ENCODE measurements at places on chromosomes 12 and 14.

DNA sequence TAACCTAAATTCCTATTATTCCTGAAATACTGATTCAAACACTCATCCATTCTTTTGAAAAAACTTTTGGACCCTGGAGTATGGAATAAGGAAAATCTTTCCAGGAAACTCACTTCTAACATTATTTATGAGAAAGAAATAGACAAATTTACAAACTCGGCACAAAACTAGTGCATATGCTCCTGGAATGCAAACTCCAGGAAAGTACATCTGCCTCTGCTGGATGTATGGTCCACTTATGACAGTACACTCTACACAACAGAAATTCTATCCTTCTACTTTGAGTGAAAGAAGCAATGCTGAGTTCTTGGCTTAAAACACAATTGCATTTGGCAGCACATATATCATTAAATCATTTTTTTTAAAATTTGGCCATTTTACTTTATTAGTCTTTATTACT, 700.5 kb upstream of the STXBP6 start:
- DNase-seq: no peak

DNA sequence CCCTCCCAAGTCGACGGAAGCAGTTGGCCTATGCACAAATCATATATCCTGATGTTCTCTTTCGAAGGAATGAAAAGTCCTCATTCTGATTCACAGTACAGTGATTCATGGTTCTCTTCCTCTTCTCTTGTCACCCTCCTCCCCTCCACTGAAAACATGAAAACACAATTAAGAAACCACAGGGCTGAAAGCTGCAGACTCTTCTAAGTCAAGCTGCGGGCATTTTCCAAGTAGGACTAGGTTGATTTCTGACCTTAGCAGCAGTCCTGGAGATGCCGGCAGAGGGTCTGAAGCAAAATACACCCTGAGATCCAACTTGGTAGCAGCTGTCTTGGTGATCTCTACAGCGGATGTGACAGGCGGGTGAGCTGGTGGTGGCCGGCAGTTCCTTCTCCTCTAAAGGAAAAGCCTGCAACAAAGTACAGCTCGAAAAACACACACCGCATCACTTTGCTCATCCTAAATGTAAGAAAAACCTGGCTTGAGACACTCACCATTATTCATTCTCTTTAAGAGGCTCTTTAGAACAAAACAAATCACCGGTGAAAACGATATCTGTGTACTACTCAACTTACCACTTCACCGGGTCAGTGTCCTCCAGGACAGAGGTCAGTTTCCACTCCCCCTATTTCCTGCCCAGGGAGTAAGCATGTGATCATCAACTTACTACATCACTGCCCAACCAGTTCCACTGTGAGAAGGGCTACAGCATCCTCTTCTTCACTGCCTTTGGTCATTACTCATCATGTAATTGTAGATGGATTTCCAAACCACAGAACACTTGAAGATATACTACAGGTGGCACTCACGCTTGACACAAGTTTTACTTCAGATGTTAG, 6.0 kb downstream of the TMCC3 start:
- DNase-seq: no peak

DNA sequence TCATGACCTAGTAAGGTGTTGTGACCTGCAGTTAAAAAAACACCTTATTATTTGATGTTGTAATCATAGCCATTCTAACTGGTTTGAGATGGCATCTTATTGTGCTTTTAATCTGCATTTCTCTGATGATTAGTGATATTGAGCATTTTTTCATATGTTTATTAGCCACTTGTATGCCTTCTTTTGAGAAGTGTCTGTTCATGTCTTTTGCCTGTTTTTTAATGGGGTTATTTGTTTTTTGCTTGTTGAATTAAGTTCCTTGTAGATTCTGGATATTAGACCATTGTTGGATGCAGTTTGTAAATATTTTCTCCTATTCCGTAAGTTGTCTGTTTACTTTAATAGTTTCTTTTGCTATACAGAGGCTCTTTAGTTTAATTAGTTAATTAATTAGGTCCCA, 41.0 kb downstream of the PRORP start:
- DNase-seq: no peak

- DNase-seq: no peak
Measured at GRCh38 chr14:52124791-52125684, 56.2 kb upstream of the NID2 start.

DNA sequence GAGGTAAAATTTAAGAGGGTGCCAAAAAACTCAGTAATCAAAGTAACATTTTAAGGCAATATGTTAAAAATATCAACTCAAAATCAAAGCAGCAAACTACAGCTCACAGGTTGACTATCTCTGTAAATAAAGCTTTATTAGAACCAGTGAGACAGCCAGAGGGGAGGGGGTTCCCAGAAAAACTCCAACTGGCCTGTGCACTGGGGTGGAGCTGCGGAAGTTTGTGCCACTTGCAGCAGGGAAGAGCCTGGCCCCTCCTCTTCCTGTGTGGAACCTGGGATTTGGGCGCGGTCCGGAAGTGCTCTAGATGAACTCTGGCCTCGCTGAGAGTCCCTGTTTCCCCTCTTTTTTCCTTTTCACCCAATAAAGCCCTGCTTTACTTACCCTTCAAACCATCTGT, 8.1 kb downstream of the STON2 start:
- no peak for DNase-seq

GRCh38 chr12:442235-442884, 17.4 kb upstream of the B4GALNT3 start:
- DNase-seq: peak; percentile 45

GRCh38 chr14:59161561-59162175, 26.8 kb upstream of the DAAM1 start:
- no peak for DNase-seq

- no peak for DNase-seq
Measured at GRCh38 chr12:109461846-109462756, 15.0 kb downstream of the KCTD10 start.

DNA sequence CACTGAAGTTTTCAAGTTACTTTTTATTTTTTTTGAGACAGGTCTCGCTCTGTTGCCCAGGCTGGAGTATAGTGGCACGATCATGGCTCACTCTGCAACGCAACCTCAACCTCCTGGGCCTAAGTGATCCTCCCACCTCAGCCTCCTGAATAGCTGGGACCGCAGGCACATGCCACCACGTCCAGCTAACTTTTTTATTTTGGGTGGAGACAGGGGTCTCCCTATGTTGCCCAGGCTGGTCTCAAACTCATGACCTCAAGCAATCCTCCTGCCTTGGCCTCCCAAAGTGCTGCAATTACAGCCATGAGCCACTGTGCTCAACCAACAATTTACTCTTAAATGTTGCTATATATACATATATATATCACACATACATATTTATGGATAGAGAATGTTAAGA, 27.4 kb upstream of the LGALS3 start:
- no peak for DNase-seq

- no peak for DNase-seq
Measured at GRCh38 chr12:112932485-112933128, 5.7 kb upstream of the OAS3 start.

DNA sequence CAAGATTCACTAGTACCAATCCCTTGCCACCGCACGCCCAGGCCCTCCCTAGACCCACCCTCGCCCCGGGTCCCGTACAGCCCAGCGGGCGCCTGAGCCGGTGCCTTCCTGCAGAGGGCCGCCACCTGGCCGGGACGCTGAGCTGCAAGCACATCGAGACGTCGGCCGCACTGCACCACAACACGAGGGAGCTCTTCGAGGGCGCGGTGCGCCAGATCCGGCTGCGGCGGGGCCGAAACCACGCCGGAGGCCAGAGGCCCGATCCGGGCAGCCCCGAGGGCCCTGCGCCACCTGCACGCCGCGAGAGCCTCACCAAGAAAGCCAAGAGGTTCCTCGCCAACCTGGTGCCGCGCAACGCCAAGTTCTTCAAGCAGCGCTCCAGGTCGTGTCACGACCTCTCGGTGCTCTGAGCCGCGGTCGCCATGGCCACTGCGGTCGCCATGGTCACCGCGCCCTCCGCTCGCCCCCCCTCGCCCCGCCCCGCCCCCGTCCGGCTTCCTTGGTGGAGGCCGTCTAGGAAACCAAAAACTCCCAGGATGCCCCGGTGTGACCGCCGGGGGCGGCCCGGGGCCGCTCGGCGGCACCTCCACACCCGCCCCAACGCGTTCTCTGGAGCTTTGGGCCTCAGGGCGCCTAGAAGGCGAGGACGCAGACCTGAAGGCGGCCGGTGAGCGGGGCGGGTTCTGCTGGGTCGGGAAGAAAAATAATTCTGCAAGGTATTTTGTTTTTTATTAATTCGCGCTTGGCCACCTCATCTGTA, 3.7 kb downstream of the REM2 start:
- DNase-seq: peak; percentile 73

GRCh38 chr12:76379261-76379660, 31.0 kb upstream of the BBS10 start:
- no peak for DNase-seq

GRCh38 chr12:106113446-106113823, 25.3 kb downstream of the NUAK1 start:
- no peak for DNase-seq

- no peak for DNase-seq
Measured at GRCh38 chr14:86802726-86803125, 1190.3 kb downstream of the GALC start.

DNA sequence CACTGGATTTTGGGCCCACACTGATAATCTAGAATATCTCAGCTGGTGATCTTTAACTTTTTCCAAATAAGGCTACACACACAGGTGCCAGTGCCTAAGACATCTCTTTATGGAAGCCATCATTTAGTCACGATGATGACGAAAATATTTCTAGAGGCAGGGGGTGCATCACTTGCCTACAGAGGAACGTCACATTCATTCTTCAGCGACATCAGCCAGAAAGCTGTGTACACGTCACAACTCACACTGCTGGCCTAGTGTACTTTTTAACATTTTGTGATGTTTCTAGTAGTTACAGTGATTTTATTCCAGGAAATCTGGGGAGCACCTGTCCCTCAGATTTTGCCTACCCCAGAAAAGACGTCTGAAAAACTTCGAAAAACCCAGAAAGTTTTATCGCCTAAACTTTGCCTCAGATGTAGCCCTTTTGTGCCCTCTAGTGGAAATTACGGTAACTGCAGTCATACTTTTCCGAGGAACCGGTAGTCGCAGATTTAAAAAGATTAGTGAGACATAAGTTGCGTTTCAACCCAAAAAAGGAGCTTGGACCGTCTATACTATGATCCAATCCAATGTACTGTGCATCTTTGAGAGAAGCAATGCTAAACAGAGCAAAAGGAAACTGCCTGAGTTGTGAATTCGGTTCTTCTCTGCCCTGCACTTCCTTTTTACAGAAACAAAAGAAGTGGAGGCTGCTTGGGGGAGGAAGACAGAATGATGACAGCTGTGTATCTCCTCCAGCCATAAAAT, 64.3 kb upstream of the STON2 start:
- DNase-seq: no peak

GRCh38 chr14:57987051-57987450, 121.2 kb upstream of the SLC35F4 start:
- no peak for DNase-seq

- DNase-seq: peak; percentile 39
Measured at GRCh38 chr14:97709552-97709951, 912.4 kb downstream of the VRK1 start.

GRCh38 chr12:11321980-11322379, 11.7 kb upstream of the PRB4 start:
- no peak for DNase-seq

GRCh38 chr14:85622986-85623685, 93.2 kb downstream of the FLRT2 start:
- no peak for DNase-seq

GRCh38 chr14:64610049-64610746, 60.4 kb downstream of the PPP1R36 start:
- no peak for DNase-seq

DNA sequence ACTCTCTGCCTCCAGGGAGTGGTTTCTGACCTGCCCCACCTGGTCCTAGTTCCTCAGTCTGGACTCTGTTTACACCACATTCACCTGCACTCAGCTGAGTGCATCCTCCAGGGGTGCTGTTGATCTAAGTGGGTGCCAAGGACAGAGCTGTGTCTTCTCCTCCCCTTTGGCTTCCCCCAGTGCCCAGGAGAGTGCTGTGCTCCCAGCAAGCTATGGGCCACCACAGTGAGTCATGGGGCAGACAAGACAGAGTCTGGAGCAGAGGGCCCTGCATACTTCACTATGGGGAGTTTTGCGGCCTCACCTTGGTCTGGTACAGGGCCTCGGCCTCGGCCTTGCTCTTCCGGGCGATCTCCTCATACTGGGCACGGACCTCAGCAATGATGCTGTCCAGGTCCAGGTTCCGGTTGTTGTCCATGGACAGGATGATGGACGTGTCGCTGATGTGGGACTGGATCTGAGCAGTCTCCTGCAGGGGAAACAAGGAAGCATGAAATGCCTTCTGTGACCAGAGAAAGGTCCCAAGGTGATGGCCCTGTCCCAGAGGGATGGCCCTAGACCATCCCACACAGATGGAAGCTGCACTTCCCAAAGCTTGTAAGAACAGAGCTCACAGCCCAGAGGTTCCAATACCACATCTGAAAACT, 4.9 kb downstream of the KRT73 start:
- no peak for DNase-seq

DNA sequence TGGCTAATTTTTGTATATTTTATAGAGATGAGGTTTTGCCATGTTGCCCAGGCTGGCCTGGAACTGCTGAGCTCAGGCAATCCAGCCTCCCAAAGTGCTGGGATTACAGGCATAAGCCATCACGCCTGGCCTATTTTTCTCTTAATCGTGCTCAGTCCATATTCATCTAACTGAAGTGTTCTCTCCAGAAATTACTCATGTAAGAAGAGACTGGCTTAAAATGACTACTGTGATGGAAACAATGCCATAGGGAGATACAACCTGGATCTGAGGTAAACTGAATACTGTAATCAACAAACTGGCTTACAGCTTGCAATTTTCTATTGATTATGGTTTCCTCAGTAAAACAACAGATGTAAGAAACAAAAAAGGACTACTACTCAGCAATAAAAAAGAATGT, 21.1 kb downstream of the NUMB start:
- no peak for DNase-seq

GRCh38 chr14:102116361-102117180, 23.1 kb upstream of the WDR20 start:
- no peak for DNase-seq

DNA sequence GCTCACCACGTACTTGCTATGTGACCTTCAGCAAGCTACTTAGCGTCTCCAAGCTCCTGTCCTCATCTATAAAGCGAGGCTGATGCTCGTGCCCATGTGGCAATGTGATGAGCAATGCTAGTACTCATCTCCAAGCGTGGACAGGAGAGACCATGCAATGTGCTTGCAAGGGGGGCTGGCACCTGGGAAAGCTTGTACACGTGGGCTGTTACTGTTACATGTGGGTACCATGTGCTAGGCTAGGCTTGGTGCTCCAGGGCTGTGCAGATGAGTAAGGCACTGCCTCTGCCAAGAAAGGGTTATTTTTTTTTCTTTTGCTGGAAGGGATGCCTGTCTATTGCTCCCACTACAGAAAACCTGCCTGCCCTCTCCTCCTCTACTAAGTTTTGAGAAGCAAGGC, 46.6 kb downstream of the TSPAN11 start:
- DNase-seq: no peak

DNA sequence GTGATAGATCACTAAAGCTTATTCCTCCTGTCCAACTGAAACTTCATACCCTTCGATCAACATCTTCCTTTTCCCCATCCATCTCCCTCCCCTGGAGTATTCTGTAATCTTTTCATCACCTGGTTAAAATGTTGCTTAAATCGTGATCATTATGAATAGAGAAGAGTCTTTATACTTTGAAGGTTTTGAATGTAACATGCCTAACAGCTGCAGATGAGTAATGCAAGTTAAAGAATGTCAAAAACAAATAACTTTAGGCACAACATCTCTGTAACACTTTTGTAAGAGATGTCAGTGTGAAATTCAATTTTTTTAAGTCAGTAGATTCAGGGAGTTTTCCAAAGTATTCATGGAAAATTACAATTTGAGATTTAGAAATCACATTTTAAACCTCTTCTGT, 25.0 kb downstream of the RXYLT1 start:
- DNase-seq: no peak

- no peak for DNase-seq
Measured at GRCh38 chr14:76710056-76711010, 50.9 kb upstream of the VASH1 start.

All from activated CD4-positive, CD25-positive, alpha-beta regulatory T cell treated with anti-CD3 and anti-CD28 coated beads, Interleukin-2, amount 50 U/mL, for 72 hours (primary cell).